CD14-positive monocyte (primary cell): ENCODE measurements at places on chromosomes 6 and 20.

DNA sequence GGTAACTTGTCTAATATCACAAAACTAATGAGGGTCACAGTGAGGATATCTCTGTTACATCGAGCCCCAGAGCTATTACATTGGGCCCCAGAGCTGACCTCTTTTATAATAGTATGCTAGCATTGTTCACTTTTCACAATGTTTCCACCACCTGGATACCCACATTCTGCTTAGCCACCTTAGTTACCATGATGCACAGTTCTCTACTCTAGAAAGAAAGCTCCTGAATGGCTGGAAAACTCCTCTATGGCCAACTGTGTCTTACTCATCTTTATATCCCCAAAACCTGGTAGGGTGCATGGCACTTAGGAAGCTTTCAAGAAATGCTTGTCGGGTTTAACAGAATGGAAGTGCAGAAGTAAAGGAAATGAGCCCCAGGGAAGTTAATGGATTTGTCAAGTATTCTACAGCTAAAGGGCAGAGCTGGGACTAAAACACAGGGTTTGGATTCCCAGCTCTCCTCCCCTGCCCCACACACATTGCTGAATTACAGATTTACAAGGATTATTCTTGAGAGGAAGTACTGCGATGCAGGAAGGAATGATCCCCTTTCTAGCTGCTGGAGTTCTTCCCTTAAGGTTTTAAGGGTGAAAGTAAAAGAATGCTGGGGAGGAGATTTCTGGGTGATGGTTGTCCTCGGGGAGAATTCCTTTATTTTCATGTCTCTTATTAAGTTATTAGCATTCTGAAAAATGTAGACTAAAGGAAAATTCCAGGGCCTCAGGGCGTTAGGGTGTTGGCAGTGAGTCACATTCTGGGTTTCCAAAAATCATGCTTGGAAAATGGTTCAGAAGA is 16.1 kb upstream of the HINT3 start:
- no peak for DNase-seq

GRCh38 chr6:45617441-45617840 is 239.7 kb upstream of the SUPT3H start:
- DNase-seq, result no peak

- no peak for DNase-seq
Measured at GRCh38 chr20:17775600-17775999, 75.8 kb downstream of the BANF2 start.

DNA sequence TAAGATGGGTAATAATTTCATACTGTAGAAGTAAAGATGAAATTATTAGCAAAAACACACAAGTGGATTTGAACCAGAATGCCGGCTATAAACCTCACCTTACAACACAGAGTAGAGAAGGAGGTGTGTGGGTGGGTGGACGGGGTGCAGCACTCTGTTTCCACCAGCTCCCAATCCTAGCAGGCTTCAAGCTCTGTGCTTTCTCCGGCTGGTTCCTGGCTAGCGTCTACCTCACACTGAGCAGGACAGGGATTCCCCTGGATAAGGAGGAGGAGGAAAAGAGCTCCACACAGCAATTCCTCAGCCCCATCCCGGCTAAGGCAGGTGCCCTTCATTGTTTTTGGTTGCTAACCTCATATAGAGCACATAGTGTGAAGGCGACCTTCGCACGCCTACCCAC is 453.3 kb downstream of the C6orf118 start:
- no peak for DNase-seq

DNA sequence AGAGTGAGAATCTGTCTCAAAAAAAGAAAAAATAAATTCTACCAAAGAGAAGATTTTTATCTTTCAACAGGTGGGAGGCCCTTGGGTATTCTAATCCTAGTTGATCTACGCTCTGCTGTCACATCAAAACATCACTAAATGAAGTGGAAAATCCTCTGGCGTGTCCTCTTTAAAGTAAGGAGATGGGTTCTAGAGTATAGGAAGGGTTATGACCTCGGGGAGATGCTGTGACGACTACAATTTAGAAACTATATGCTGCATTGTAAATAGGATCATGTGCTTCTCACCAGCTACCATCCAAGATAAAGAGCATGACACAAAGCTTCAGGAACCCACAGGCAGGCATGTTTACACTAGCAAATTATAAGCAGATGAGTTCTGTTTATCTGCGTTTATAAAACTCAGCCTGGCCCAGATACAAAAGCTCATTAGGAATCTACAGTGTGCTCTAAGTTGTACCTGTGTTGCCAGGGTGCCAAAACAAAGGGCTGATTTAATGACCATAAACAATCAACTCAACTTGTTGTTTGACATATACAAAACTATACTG is 197.1 kb upstream of the PLN start:
- no peak for DNase-seq

- DNase-seq, result no peak
Measured at GRCh38 chr6:69937402-69938136, 71.2 kb downstream of the COL19A1 start.

GRCh38 chr6:142035890-142036289 is 96.8 kb upstream of the GJE1 start:
- DNase-seq, result no peak

DNA sequence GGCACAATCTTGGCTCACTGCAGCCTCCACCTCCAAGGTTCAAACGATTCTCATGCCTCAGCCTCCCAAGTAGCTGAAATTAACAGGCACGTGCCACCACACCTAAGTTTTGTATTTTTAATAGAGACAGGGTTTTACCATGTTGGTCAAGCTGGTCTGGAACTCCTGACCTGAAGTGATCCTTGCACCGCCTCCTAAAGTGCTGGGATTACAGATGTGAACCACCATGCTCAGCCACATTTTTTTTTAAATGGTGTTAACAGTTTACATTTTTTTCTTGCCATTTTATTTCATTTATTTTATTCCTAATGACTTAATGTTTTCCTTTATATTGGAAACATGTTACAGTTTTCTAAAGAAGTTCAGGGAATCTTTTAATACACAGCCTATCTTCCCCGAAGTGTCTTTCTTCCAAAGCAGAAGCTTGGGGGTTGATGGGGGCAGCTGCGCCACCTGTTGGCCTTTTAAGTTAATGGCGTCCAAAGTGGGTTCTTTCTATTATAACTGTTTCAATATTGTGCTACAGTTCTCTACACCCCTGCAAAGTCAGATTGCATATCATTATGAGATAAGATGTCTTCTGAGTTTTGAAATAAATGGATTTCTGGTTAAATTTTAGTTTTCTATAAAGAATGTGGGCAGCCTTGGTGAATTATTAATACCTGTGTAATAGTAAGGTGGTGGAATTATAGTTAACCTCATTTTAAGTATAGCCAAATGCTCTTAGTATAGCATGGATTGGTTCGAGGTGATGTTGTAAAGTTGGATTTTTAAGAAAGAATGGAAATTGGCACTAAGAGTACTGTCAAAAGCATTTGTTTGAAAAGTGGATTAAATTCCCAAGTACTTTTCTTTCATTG is 42.0 kb upstream of the PLCG1 start:
- peak; percentile 43 for DNase-seq

GRCh38 chr20:2846698-2847097 is 6.2 kb downstream of the VPS16 start:
- no peak for DNase-seq

DNA sequence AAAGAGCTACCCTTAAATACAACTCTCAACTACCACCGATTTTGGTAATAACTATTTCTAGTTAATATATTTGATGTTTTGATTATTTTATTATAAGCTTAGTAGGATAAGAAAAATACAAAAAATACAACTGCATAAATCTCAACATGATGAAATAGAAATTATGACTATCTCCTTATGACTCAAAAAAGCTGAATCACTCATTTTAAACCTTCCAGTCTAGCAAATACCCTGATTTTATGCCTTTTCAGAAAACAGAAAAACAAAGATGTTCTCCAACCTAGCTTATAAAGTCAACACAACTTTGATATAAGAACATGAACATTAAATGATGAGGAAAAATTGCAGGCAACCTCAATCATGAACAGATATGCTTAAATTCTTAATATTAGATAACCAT is 40.2 kb upstream of the DSE start:
- no peak for DNase-seq

DNA sequence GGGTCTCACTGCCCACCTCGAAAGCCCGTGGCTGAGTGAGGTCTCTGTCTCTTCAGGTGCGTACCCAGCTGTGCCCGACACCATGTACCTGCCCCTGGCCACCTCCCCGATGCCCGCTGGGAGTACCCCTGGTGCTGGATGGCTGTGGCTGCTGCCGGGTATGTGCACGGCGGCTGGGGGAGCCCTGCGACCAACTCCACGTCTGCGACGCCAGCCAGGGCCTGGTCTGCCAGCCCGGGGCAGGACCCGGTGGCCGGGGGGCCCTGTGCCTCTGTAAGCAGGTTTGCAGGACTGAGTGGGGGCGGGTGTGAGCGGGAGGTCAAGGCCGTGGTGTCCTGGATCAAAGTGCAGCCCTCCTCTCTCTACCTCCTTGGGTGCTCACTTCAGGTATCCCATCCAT is 4.7 kb downstream of the CCN5 start:
- no peak for DNase-seq

- DNase-seq, result peak; percentile 38
Measured at GRCh38 chr6:70371454-70372105, 41.7 kb upstream of the FAM135A start.

DNA sequence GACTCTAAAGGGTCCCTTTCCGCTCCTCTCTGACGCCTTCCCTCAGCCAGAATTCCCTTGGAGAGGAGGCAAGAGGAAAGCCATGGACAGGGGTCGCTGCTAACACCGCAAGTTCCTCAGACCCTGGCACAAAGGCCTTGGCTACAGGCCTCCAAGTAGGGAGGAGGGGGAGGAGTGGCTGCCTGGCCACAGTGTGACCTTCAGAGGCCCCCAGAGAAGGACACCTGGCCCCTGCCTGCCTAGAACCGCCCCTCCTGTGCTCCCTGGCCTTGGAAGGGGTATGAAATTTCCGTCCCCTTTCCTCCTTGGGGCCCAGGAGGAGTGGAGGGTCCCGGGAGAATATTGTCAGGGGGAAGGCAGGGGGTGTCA is 2.7 kb downstream of the VEGFA start:
- DNase-seq, result no peak

DNA sequence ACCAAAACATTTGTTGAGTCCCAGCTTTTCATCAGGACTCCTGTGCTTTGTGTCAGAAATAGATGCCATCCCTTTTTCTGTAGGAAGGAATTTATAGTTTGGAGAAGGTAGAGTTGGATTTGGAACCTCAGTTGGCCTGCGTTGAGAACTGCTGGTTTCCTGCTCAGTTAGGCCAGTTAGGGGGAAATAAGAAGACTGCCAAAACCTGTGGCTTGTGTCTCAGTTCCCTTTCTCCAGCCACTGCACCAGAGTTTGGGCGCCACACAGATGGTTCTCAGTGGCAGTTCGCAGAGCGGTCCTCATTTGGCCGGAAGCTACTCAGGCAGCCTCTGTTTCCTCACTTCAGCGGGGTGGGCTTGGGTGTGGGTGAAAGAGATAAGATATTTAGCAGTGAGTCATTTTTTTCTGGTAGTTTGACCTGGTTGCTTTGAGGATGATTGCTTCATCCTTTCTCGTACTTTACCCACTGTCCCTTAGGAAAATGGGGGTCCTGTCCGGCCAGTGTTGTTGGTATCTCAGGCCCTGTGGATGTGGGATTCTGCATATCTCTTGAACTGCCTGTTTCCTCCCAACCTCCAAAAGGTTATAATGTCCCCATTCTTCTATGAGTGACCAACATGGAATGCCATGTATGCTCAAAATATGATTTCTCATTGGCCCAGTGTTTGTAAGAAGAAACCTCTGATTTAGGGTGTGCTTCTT is 53.7 kb downstream of the JARID2 start:
- DNase-seq, result peak; percentile 46

GRCh38 chr6:135393289-135393688 is 104.3 kb downstream of the AHI1 start:
- no peak for DNase-seq

DNA sequence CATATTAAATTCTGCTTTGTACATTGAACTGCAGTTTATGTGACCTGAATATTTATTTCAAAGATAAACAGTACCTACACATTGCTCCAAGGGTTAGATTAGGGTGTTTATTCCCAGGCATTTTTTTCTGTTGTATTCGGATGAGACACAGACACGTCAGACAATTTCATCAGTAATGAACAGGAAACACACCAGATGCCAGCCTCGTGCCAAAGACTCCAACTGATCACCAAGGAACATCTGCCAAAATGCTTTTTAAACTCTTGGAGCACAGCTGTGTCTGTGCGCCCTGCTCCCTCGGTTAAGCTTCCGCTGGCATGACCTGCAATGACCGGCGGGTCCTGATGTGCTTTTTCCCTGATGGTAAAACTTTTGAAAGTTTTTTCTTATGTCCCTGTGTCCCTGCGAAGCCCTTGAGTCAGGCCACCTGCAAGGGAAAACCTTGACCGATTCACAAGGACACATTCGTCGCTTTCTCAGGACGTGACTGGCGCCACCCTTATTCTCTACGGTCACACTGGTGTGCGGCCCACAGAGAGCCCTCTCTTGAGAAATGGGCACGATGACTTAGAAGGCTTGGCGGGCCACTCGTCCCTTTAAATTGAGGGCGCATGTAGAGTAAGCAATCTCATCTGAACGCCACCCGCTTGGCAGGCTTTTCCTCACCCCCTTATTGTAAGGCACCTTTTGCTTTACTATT is 173.9 kb downstream of the QKI start:
- DNase-seq, result no peak

DNA sequence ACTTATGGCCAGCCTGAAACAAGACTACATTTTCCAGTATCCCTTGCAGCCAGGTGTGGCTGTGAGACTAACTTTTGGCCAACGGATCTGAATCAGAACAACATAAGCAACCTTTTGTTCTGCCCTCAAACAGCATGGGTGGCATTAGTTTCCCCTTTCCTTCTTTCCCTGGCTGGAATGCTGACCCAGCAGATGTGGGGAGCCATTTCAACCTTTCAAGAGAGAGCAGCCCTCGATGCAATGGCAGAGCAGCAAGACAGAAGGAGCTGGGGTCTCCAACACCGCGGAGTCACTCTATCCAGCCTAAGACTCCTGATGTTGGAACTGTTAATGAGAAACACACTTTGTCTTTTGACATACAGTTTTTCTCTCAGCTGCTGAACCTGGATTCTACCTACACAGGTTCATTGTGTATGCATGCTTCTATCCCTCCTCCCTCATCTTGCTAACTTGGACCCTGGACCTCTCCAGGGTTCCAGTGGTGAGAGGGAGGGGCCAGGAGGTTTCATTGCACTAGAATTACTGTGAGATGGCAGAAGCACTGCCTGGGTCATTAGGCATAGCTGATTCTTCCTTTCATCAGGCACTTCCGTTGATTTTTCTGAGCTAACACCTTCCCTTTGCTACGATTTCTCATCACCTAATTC is 28.8 kb upstream of the DDR1 start:
- DNase-seq, result no peak

DNA sequence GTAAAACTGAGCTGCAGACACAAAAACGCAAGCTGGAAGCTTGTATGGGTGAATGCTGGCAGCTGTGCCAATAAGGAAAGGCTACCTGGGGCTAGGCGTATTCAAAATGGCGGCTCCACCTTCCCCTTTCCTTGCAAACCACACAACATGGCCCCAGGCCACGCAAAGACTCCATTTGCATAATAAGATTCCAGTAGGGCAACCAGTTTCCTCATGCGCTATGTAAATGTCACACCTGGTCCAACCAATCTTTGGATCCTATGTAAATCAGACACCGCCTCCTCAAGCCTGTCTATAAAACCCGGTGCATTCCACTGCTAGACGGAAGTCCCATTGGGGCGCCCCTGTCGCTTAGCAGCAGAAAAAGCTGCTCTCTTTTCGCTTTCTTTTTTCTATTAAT is 505.9 kb upstream of the BTBD3 start:
- no peak for DNase-seq
